ENCODE measurements at places on chromosomes 12 and 14.
A peak's percentile ranks its signal among the peaks of the same experiment; 100 is the strongest.

DNA sequence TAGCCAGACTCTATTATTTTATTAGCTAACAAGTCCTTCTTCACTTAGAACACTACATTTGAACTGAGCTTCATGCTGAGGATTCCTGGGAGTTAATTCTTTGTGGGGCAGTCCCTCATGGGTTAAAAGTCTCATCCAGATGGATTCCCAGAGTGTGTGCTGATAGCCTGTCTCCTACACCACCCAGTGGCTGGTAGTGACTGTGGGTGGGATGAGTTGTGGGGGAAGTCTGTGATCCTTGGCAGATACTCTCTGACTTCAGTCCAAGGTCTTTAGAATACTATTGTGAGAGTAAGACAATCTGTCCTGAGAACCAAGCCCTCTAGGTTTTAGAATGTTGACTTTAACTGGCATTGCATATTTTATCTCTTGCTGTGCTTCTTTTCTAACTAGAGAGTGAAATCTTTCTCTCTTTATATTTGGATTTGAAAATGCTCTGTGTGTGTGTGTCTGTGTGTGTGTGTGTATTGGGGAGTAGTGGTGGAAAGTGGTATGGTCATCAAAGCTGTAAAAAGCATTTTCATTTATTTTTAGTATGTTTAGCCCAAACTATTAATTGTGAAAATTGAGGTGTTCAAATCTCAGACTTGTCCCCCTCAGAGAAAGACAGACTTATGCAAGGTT, 37.3 kb downstream of the AKAP6 start:
- H3K27ac ChIP-seq, result no peak overlapping the region
- H3K27me3 ChIP-seq, result peaks cover 3% of the 10 kb centered on the region
- no peaks in the 10 kb centered on the region for H3K36me3 ChIP-seq
- no peaks in the 10 kb centered on the region for H3K4me1 ChIP-seq
- H3K4me3 ChIP-seq, result no peak overlapping the region

GRCh38 chr12:115697340-115697739, 580.2 kb downstream of the MED13L start:
- no peaks in the 10 kb centered on the region for H3K36me3 ChIP-seq
- H3K27me3 ChIP-seq, result no peaks in the 10 kb centered on the region
- no peak overlapping the region for H3K4me3 ChIP-seq
- no peaks in the 10 kb centered on the region for H3K4me1 ChIP-seq
- H3K27ac ChIP-seq, result no peak overlapping the region
- DNase-seq, result no peak

GRCh38 chr12:31343139-31343538, 17.2 kb upstream of the SINHCAF start:
- H3K4me1 ChIP-seq, result no peaks in the 10 kb centered on the region
- no peak overlapping the region for H3K4me3 ChIP-seq
- no peaks in the 10 kb centered on the region for H3K27me3 ChIP-seq
- no peak for DNase-seq
- no peak overlapping the region for H3K27ac ChIP-seq
- no peaks in the 10 kb centered on the region for H3K36me3 ChIP-seq

GRCh38 chr12:79547044-79547734, 143.6 kb downstream of the PAWR start:
- H3K4me1 ChIP-seq, result no peaks in the 10 kb centered on the region
- no peak overlapping the region for H3K27ac ChIP-seq
- no peaks in the 10 kb centered on the region for H3K27me3 ChIP-seq
- no peak overlapping the region for H3K4me3 ChIP-seq

GRCh38 chr12:104603545-104603973, 146.8 kb downstream of the CHST11 start:
- peak overlapping the region; percentile 64 for H3K27ac ChIP-seq
- DNase-seq, result no peak
- H3K36me3 ChIP-seq, result peaks cover 3% of the 10 kb centered on the region
- peaks cover 33% of the 10 kb centered on the region for H3K4me1 ChIP-seq
- H3K4me3 ChIP-seq, result no peak overlapping the region
- H3K27me3 ChIP-seq, result no peaks in the 10 kb centered on the region

GRCh38 chr12:84910549-84911241, 1.9 kb downstream of the SLC6A15 start:
- H3K4me1 ChIP-seq, result peaks cover 13% of the 10 kb centered on the region
- DNase-seq, result no peak
- H3K36me3 ChIP-seq, result no peaks in the 10 kb centered on the region
- no peak overlapping the region for H3K4me3 ChIP-seq

- H3K27ac ChIP-seq, result no peak overlapping the region
- no peaks in the 10 kb centered on the region for H3K4me1 ChIP-seq
- no peak overlapping the region for H3K4me3 ChIP-seq
- H3K27me3 ChIP-seq, result no peaks in the 10 kb centered on the region
- no peak for DNase-seq
- no peaks in the 10 kb centered on the region for H3K36me3 ChIP-seq
Measured at GRCh38 chr12:78229591-78230101, 399.0 kb downstream of the NAV3 start.

DNA sequence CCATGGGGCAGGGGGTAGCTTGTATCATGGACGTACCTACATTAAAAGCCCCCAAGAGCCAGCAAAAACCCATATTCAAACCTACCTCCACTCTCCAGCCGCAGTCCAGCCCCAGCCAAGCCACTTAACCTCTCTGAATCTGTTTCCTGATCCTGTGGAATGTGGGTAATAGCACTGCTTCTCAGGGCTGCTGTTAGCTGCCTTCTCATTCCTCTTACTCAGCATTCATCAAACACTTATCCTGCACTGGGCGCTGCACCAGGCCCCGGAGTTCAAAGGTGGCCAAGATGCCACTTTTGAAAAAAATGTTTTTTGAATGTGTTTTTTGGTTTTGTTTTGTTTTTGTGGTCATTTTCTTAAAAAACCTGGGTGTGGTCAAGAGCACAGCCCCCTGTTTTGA, 237.4 kb downstream of the CHST11 start:
- H3K27ac ChIP-seq, result no peak overlapping the region
- H3K36me3 ChIP-seq, result no peaks in the 10 kb centered on the region
- no peak overlapping the region for H3K4me3 ChIP-seq
- no peaks in the 10 kb centered on the region for H3K27me3 ChIP-seq
- H3K4me1 ChIP-seq, result peaks cover 60% of the 10 kb centered on the region

DNA sequence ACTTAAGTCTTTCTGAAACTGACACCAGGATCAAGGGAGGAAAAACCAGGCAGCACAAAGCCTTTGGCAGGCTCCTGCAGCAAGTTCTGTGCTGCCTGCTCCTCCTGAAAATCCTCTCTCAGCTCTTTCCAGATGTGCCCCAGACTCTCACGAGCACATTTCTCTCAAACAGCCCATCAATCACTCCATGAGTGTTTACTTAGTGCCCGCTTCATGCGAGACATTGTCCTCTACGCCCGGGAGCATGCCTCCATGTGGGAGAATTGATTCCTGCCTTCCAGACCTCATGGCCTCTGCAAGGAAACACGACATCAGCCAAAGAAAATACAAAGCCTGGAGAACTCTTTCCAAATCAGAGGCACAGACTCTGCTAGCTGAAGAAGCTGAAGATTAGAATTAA, 46.5 kb upstream of the TSPAN11 start:
- H3K4me1 ChIP-seq, result no peaks in the 10 kb centered on the region
- H3K27ac ChIP-seq, result no peak overlapping the region
- H3K4me3 ChIP-seq, result no peak overlapping the region
- H3K36me3 ChIP-seq, result no peaks in the 10 kb centered on the region

DNA sequence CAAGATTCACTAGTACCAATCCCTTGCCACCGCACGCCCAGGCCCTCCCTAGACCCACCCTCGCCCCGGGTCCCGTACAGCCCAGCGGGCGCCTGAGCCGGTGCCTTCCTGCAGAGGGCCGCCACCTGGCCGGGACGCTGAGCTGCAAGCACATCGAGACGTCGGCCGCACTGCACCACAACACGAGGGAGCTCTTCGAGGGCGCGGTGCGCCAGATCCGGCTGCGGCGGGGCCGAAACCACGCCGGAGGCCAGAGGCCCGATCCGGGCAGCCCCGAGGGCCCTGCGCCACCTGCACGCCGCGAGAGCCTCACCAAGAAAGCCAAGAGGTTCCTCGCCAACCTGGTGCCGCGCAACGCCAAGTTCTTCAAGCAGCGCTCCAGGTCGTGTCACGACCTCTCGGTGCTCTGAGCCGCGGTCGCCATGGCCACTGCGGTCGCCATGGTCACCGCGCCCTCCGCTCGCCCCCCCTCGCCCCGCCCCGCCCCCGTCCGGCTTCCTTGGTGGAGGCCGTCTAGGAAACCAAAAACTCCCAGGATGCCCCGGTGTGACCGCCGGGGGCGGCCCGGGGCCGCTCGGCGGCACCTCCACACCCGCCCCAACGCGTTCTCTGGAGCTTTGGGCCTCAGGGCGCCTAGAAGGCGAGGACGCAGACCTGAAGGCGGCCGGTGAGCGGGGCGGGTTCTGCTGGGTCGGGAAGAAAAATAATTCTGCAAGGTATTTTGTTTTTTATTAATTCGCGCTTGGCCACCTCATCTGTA, 3.7 kb downstream of the REM2 start:
- peaks cover 60% of the 10 kb centered on the region for H3K4me1 ChIP-seq
- no peaks in the 10 kb centered on the region for H3K27me3 ChIP-seq
- H3K36me3 ChIP-seq, result no peaks in the 10 kb centered on the region
- H3K4me3 ChIP-seq, result peak overlapping the region; percentile 60

DNA sequence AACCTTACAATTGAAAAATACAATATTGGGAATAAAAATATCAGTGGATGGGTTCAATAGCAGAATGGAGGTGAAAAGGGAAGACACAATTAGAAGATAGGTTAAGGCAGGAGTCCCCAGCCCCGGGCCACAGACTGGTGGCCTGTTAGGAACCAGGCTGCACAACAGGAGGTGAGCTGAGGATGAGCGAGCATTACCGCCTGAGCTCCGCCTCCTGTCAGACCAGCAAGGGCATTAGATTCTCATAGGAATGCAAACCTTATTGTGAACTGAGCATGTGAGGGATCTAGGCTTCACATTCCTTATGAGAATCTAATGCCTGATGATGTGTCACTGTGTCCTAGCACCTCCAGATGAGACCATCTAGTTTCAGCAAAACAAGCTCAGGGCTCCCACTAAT, 27.3 kb upstream of the ST8SIA1 start:
- DNase-seq, result no peak
- no peaks in the 10 kb centered on the region for H3K4me1 ChIP-seq
- no peaks in the 10 kb centered on the region for H3K36me3 ChIP-seq
- no peak overlapping the region for H3K4me3 ChIP-seq
- no peaks in the 10 kb centered on the region for H3K27me3 ChIP-seq

DNA sequence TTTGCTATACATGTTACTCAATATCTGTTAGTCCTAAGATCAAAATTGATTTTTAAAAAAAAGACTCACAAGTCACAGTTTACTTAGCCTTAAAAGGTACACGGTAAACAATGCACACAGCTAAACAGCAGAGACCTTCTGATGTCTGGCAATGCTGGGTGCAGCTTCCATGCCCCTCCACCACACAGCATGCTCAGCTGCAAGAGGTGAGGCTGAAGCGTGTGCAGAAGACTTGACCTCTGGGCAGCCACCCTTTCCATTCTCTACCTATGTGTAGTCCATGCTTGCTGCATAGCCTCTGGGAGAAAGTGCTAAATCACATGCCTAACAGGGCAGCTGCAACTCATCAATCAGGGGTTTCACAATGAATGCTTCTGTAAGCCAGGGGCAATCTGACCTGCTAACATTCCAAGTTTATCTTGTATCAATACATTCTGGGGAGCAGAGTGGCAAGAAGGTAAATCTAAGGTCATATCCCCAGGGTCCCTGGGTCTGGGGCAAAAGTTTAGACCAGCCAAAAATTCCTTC, 44.5 kb upstream of the AMN1 start:
- no peak overlapping the region for H3K4me3 ChIP-seq
- no peaks in the 10 kb centered on the region for H3K36me3 ChIP-seq
- H3K27me3 ChIP-seq, result no peaks in the 10 kb centered on the region
- H3K27ac ChIP-seq, result no peak overlapping the region
- DNase-seq, result no peak
- H3K4me1 ChIP-seq, result peaks cover 10% of the 10 kb centered on the region

- H3K36me3 ChIP-seq, result no peaks in the 10 kb centered on the region
- no peak overlapping the region for H3K4me3 ChIP-seq
- H3K27me3 ChIP-seq, result no peaks in the 10 kb centered on the region
- DNase-seq, result no peak
Measured at GRCh38 chr14:62778310-62778709, 266.9 kb downstream of the KCNH5 start.

- H3K27ac ChIP-seq, result no peak overlapping the region
- H3K36me3 ChIP-seq, result no peaks in the 10 kb centered on the region
- H3K4me1 ChIP-seq, result no peaks in the 10 kb centered on the region
- DNase-seq, result no peak
- H3K27me3 ChIP-seq, result no peaks in the 10 kb centered on the region
Measured at GRCh38 chr14:36835128-36835527, 173.5 kb downstream of the PAX9 start.

- no peak for DNase-seq
- no peaks in the 10 kb centered on the region for H3K4me1 ChIP-seq
- no peak overlapping the region for H3K27ac ChIP-seq
- no peaks in the 10 kb centered on the region for H3K36me3 ChIP-seq
- peaks cover 3% of the 10 kb centered on the region for H3K27me3 ChIP-seq
- H3K4me3 ChIP-seq, result no peak overlapping the region
Measured at GRCh38 chr12:67091204-67091603, 178.0 kb upstream of the CAND1 start.

- no peaks in the 10 kb centered on the region for H3K4me1 ChIP-seq
- H3K27me3 ChIP-seq, result no peaks in the 10 kb centered on the region
- H3K4me3 ChIP-seq, result no peak overlapping the region
- H3K27ac ChIP-seq, result no peak overlapping the region
Measured at GRCh38 chr12:121545480-121545879, 35.3 kb downstream of the KDM2B start.

DNA sequence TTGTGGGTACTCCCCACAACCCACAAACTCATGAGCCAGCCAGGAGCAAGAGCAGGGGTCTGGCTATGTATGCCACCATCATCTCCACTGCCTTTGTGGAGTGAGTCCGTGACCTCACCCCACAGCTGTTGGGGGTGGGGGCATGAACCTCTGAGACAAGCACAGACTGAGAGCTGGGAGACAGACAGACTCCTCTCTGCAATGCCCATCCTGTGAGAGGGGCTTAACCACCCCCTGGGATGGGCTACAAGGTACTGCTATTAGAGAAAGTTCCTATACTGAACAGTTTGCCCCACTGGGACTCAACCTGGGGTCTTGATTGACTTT, 84.5 kb downstream of the PITPNM2 start:
- no peaks in the 10 kb centered on the region for H3K27me3 ChIP-seq
- no peak overlapping the region for H3K27ac ChIP-seq
- no peak for DNase-seq
- no peak overlapping the region for H3K4me3 ChIP-seq

GRCh38 chr14:23438101-23438971, 2.9 kb upstream of the MYH7 start:
- H3K27ac ChIP-seq, result no peak overlapping the region
- no peaks in the 10 kb centered on the region for H3K4me1 ChIP-seq
- H3K36me3 ChIP-seq, result no peaks in the 10 kb centered on the region
- no peaks in the 10 kb centered on the region for H3K27me3 ChIP-seq

- DNase-seq, result no peak
- H3K27me3 ChIP-seq, result no peaks in the 10 kb centered on the region
- no peak overlapping the region for H3K4me3 ChIP-seq
- no peak overlapping the region for H3K27ac ChIP-seq
Measured at GRCh38 chr12:65339161-65339560, 60.7 kb downstream of the MSRB3 start.
